ENCODE measurements at places on chromosomes 7 and 10.
A peak's percentile ranks its signal among the peaks of the same experiment; 100 is the strongest.

DNA sequence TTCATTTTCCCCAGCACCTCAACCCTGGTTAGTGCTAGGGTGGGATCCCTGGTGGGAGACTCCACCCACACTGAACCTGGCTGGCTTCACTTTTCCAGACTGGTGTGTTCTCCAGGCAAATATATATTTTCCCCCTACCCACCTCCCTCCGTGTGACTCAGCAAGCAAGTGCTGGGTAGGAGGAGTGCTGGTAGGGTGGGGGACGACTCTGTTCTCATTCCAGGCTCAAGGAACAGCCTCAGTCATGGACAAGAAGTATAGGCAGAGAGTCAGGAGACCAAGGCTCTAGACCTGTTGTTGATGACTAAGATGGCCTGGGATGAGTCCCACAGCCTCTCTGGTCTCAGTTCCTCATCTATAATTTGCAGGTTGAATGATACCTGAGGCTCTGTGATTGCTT lies 328.1 kb downstream of the KCNMA1 start:
- DNase-seq, result no peak

DNA sequence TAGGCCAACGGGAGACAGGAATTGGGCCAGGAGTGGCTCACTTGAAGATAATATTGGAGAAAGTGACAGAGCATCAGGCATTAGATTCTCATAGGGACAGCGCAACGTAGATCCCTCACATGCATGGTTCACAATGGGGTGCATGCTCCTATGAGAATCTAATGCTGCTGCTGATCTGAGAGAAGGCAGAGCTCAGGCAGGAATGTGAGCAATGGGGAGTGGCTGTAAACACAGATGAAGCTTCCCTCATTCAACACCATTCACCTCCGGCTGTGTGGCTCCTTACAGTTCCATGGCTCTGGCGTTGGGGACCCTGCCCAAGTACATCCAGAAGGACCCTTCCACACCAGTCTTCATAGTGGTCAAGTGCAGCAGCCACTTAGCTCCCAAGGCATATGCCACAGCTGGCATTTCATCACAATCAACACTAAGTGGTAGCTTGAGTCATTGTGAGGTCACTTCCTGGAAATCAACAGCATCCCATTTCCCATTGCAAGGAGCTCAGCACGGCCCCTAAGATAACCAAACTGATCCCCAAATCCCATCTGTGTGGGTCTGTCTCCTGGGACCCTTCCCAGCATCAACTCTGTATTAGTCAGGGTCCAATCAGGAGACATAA lies 174.5 kb downstream of the TPST1 start:
- DNase-seq, result no peak

GRCh38 chr10:120369856-120370276 lies 87.2 kb upstream of the PLPP4 start:
- DNase-seq, result no peak

- DNase-seq, result no peak
Observed at GRCh38 chr7:79893991-79894390, 240.6 kb upstream of the GNAI1 start.

- no peak for DNase-seq
Observed at GRCh38 chr10:34548466-34548865, 266.6 kb downstream of the PARD3 start.

GRCh38 chr7:47581804-47582763 lies at the start of gene TNS3:
Gene TNS3, minus strand, starts transcription at chr7:47582111. Its CDS starts 142,475 bp downstream, at chr7:47439636.
- no peak for DNase-seq

DNA sequence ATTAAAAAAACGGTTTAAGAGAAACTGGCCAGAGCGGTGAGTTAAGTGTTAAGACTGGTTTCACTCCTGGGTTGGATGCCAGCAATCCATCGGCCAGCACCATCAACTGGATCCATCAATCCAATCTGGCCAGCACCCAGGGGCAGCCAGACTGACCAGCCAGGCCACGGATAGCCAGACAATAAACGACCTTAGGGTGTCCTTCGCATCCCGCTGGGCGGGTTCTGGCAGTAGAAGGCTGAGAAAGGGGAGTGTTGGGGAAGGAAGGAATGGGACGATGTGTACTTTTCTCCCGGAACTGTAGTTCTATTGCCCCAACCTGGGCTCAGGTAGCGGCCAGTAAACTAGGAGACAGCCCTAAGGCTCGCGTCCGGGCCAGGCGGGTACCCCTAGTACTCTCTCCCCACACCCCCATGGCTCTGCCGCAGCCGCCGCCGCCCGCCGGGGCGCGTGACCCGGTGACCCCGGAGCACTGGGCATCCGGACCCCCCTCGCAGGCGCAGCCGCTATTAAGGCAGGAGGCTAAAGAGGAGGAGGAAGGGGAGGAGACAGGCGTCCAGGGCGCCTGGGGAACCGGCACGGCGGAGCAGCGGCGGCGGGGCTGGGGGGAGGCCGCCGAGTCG lies at the start of gene CASD1:
Gene CASD1 (plus strand): TSS at position 546 of the 623 bp plus-strand sequence. CDS start 276 bp downstream, outside the sequence.
- DNase-seq, result peak; percentile 7

- DNase-seq, result no peak
Observed at GRCh38 chr10:77509391-77509790, 128.2 kb downstream of the KCNMA1 start.

DNA sequence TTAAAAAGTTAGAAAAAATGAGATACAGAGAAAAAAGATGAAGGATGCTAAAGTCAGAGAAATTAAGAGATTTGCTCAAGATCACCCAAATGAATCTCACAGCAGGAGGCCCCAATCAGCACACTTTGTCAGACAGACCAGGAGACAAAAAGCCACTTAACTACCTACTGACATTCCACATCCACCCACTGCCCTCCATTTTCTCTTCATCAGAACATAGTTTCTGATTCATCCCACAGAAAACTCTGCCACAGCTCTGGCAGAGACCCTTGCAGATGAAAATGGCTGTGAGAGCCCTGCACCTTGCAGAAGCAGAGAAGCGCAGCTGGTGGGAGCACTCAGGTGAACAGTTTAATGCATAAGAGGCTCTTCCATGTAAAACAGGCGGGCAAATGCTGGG lies 26.6 kb downstream of the DGKI start:
- no peak for DNase-seq

DNA sequence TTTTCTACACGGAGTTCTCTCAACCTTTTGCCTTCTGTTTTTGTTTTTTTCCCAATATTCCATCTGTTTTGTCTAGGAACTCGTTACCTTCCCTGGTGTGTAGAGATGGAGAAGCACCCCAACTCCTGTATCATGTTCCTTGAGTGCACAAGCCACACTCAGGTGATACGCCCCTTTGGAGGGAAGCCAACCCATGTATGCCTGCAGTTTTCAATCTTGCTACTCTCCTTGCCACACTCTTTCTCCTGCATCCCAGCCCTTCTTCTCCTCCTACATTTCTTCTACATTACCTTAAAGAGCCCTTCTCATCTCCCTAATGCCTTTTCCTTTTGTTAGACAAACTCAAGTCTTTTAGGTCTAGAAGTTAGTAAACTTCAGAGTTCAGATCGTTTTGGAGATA lies 10.2 kb upstream of the SP4 start:
- no peak for DNase-seq

GRCh38 chr7:152115021-152115718 lies 89.7 kb downstream of the GALNT11 start:
- no peak for DNase-seq

DNA sequence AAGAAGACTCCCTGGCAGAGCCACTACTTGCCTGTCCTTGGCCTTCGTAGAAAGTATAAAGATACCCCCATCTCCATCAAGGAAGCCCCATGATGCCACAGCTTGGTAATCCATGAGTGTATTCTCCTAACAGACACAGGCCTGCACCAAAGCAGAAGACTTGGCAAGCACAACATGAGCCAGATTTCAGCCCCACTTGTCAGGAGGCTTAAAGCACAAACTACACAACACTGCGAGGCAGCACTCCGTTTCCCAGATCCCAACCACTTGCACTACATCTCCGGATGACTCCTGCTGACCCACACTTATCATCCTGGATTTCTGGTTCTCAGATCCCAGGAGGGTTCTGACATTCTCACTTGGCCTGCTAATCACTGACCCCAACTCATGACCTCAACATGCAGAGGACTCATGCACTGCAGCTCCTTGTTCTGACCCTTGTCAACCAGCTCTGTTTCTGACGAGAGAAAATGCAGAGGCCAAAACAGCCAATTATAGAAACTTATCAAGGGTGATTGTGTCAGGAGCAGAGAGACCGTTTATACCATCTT lies 100.8 kb downstream of the RELN start:
- no peak for DNase-seq

DNA sequence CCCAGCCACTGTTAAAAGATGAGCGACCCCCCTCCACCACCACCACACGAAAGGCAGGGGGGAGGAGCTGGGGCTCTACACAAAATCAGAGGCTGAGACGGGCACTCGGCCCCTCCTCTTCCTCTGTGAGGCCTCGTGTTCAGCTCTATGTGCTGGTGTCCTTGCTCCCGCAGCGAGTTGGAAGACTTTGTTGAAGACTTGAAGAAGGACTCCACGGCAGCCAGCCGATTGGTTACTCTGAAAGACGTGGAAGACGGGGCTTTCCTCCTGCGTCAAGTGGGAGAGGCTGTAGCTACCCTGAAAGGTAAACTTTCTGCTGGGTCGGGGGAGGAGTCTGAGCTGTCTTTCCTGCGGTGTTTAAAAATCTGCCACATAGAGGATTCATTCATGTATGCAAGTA lies 203.7 kb downstream of the ARHGAP21 start:
- no peak for DNase-seq

GRCh38 chr7:142506601-142507000 lies 242.7 kb upstream of the PRSS1 start:
- no peak for DNase-seq

GRCh38 chr7:124840435-124840834 lies 74.8 kb upstream of the GPR37 start:
- no peak for DNase-seq

GRCh38 chr7:2159176-2159520 lies 73.6 kb downstream of the MAD1L1 start:
- DNase-seq, result no peak

GRCh38 chr7:101370836-101371235 lies 8.2 kb downstream of the COL26A1 start:
- no peak for DNase-seq

GRCh38 chr7:84637568-84638338 lies 443.2 kb upstream of the SEMA3A start:
- DNase-seq, result no peak

DNA sequence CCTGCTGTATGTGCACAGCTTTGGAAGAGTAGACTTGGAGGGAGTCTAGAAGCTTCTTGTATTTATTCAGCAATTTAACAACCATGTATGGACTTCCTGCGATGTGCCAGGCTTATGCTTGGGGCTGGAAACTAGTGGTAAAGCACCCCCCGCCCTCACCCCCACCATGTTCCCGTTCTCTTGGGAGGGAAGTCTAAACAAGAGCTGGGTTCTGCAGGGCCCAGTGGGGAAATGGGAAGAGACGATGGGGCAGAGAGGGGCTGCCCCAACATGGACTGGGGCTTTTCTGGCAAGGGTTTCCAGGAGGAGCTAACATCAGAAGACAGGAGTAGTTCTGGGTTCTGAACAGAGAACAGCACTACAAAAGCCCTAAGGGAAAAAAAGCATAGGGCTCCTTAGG lies 8.0 kb downstream of the RASSF4 start:
- DNase-seq, result no peak

DNA sequence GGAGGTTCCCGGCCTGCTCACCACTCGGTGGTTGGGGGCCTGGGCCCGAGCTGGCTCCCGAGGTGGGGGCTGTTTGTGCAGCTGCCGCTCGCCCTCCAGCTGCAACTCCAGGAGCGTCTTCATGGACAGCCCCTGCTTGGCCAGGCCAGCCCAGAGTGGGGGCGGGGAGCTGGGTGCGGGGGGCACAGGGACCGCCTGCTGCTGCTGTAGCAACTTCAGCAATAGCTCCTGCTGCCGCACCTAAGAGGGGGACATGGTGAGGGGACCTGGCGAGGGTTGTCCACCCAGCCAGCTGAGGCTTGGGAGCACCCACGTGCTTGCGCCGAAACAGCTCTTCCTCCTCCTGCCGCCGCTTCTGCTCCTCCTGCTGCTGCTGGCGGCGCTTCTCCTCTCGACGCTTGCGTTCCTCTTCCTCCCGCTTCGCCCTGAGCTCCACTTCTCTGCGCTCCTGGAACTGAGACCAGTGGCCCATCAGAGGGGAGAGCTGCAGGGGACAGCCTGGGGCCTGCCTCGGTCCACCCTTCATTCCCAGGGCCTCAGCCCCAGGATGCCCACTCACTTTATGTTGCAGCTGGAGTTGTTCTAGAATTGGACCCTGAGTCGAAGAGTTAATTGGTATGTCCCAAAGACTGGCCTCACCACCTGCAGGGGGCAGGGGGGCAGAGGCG lies 9.6 kb downstream of the GNB2 start:
- no peak for DNase-seq

DNA sequence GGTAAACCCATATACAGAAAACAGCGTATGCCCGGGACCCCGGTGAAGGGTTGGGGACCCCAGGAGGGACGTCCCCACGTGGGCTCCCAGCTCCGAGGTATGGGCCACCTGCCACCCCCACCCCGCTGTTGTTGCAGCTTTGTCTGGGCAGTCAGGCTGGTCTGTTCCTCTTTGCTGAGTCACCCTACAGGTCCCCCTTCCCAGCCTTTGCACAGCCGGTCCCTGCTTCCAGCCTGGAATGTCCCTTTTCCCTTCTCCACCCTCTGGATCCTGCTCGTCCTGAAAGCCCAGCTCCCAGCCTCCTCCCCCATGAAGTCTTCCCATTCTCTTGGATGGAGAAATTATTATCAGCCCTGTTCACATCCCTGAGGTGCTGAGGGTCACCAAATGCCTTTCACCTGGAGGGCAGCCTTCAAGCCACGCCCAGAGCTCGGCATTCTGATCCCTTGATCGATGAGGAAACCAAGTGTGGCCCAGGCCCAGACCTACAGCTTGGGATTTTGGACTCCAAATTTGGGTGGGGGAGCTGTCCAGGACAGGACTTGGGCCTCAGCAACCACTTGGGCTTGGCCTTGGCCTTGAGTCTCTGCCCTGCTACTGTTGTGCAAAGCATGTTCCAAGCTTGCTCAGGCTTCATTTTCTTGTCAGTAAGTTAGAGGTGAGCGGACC lies 2.6 kb downstream of the CLDN4 start:
- no peak for DNase-seq

GRCh38 chr7:36047091-36047658 lies 105.9 kb upstream of the EEPD1 start:
- no peak for DNase-seq

- DNase-seq, result no peak
Observed at GRCh38 chr10:60114765-60115586, 208.6 kb upstream of the CCDC6 start.

DNA sequence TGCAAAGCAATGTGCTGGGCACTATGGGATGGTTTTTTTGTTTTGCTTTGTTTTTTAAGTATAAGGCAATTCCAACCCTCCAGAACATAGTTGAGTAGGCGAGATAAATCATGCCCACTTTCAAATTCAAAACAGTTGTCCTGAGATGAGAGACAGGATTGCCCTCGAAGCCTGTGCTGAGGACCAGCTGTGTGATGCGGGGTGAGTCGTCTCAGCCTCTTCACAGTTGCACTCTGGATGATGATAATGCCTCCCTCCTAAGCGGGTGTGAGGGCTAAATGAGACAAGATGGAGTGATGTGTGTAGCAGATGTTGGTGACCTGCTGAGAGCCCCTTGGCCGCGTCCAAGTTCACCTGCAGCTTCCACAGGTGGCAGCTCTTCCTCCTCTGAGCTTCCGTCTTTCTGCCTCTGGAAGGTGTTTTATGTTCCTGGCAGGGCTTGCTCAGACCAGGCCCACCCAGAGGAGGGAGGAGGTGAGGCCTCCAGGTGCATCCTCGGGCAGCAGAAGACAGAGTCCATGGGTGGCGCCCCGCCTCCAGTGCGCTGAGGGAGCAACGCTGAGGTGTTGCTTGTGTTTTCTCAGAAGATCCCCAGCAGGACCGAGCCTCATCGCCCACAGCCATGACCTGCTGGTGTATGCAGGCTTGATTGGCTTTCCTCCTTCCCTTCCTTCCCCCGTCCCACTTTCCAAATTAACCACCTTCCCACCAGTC lies 30.6 kb downstream of the ECHDC3 start:
- no peak for DNase-seq

- DNase-seq, result no peak
Observed at GRCh38 chr10:119383174-119383856, 159.2 kb downstream of the RGS10 start.
